ENCODE measurements at places on chromosomes 12 and 14.
A peak's percentile ranks its signal among the peaks of the same experiment; 100 is the strongest.

GRCh38 chr12:27504507-27504906 lies 19.5 kb upstream of the PPFIBP1 start:
- DNase-seq = no peak

DNA sequence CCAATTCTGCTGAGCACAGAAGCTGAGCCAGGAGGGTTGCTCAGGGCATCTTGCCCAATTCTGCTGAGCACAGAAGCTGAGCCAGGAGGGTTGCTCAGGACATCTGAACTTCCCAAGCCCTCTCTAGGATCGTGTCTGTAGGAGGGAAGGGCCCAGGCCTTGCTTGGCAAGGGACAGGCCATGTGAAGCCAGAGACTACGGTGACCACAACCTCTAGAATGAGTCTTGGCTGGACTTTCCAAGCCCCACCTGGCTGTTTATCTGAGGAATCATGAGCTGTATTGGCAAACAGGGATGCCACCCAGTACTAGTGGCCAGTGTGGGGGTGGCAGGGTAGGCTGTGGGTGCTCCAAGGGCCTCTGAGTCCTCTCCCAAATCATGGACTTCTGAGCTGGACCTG lies 7.7 kb upstream of the SERPINA6 start:
- no peak for DNase-seq

- no peak for DNase-seq
These were observed 54.3 kb downstream of the HMGA2 start for GRCh38 chr12:65878540-65878939.

DNA sequence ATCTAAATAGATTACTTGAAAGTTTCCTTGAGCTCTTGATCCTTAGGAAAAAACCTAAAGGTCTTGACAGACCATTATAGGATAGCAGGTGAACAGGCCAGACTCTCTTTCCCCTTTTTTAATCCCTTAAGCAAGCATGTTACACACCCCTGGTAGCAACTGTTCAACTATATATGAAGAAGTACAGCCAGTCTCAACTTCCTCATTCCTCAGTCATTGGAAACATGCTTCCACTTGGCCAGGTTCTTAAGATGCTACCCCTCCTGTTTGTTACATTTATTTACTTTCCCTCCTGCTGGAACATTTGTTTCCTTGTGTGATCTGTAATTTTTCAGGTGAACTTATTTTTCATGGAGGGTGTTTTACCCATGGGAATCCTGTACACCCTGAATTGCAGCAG lies 124.1 kb downstream of the ARMH4 start:
- DNase-seq = no peak

- no peak for DNase-seq
These were observed 8.7 kb downstream of the MMP17 start for GRCh38 chr12:131836714-131837397.

GRCh38 chr14:75578786-75579337 lies 442 bp downstream of the FLVCR2 start:
- DNase-seq = peak; percentile 27

DNA sequence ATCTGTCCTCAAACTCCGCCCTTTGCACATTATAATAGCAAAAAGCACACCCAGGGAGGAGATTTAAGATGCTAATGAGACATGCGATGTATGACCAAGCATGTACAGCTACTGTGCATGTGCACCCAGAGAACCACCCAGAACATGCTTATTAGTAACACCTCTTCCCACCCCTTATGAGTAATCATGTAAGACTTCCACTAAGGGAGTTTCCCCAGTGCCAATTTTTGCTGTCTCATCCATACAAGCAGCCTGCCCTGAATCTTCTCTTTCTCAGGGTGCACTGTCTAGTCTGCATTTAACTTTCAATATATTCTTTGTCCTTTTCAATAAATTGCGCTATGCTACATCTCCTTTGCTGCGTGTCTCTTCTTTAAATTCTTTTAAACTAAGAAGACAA lies 830.0 kb upstream of the NOVA1 start:
- DNase-seq = no peak

- no peak for DNase-seq
These were observed 49.9 kb downstream of the IFNG start for GRCh38 chr12:68109444-68110217.

- DNase-seq = peak; percentile 42
These were observed 449.5 kb downstream of the BCAT1 start for GRCh38 chr12:24499151-24500146.

DNA sequence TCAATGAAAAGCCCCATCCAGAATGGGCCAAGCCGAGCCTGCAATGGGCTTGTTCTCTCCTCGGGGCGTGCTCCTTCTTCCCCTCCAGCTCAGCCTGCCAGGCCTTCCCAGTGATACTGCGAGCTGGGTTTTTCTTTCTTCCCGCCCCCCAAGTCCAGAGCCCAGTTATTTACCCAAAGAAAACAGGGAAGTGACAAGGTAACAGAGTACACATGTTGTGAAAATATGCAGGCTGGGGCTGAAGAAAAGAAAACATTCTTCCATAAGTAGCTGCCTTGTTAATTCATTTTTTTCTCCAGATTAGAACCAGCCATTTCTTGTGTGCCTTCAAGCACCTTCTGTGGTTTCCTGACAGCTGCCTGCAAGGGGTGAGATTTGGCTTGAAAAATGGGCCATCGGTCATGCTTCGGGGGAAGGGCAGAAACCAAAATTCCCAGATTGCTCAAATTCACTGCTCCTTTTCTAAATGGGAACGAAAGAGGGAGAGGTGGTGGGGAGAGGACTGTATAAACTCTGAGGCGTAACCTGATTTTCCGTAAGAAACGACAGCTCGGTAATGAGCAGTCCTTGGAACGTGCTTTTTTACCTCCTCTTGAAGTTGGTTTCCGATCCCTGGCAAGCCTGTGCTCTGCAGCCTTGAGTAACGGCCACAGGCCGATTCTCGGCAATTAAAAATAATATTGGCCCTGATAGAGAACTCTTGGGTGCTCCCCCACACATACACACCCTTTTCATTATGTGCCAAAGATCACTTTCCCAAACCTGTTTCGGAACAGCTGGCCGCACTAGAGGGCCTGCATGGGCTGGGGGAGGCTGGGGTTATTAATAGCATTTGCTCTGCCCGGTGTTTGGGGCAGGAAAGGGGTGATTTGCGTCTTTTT lies 229.4 kb downstream of the ZFP36L1 start:
- DNase-seq = no peak

DNA sequence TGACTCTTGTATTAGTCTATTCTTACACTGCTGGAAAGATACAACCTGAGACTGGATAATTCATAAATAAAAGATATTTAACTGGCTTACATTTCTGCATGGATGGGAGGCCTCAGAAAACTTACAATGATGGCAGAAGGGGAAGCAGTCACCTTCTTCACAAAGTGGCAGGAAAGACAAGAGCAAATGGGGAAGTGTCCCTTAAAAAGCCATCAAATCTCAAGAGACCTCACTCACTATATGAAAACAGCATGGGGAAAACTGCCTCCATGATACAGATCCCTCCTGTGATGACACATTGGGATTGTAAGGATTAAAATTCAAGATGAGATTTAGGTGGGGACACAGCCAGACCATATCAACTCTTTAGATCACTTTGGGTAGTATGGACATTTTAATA lies 83.7 kb downstream of the TMTC3 start:
- no peak for DNase-seq

DNA sequence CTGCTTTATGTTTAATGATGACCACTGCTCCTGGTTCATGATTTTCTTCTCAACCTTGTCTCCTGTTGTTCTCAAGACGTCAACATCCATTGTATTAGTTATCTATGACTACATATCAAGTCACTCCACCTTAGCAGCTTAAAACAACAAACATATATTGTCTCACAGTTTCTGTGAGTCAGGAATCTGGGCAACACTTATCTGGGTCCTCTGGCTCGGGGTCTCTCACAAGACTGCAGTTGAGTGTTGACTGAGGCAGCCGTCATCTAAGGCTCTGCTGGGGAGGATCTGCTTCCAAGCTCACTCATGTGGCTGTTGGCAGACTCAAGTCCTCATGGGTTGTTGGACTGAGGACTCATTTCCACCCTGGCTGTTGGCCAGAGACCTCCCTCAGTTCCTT lies 27.3 kb upstream of the FRS2 start:
- DNase-seq = peak; percentile 60

DNA sequence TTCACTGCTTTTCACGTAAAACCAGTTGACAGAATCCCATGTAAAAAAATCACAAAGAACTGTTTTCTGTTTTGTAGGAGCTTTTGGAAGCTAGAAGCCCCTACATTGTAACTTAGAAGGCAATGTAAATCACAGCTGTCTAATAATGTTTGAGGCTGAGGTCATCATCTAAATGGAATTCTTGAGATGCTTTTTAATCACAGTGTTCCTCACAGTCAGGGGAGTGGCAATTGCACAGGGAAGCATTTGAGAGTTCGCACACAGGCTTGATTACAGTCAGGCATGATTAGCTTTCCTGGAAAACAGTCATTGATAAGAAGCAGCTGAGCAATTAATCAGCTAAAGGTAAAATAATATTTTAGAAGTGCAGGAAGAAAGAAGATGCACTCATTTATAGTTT lies 2.9 kb downstream of the SLC17A8 start:
- no peak for DNase-seq

DNA sequence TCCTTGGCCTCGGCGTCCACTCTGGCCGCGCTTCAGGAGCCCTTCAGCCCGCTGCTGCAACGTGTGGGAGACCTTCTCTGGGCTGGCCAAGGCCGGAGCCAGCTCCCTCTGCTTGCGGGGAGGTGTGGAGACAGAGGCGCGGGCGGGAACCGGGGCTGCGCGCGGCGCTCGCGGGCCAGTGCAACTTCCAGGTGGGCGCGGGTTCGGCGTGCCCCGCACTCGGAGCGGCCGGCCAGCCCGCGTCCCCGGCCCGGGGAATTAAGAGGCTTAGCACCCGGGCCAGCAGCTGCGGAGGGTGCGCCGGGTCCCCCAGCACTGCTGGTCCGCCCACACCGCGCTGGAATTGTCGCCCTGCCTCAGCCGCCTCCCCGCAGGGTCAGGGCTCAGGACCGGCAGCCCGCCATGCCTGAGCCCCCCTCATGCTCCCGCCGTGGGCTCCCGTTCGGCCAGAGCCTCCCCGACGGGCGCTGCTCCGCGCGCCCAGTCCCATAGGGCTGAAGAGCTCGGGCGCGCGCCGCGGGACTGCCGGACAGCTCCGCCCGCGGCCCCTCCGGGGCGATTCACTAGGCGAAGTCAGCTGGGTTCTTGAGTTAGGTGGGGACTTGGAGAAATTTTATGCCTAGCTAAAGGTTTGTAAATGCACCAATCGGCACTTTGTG lies 673.9 kb downstream of the SLC16A7 start:
- no peak for DNase-seq

DNA sequence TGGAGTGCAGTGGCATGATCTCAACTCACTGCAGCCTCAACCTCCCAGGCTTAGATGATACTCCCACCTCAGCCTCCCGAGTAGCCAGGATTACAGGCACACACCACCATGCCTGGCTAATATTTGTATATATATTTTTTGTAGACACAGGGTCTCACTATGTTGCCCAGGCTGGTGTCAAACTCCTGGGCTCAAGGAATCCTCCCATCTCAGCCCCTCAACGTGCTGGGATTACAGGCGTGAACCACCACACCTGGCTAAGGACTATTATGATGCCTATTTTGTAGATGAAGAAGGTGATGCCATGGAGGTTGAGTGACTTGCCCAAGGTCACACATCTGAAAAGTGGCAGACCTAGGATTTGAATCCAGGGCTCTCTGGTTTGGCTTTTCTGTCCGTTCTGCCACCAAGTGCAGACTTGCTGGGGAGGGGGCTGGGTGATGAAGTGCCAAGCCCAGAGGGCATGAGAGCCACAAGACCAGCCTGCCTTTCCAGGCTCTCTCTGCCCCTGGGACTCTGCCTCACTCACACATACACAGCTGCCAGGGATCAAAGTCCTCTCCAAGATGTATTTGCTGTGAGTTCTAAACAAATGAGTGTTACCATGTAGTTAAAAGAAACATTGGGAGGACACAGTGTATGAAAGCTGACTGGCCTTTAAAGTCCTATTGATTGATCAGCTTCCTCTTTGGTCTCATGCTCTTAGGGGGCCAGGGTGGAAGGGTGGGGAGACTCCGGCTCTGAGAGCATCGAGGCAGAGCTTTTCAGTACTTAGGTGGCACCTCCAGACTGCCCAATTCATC lies 21.3 kb upstream of the RBM19 start:
- DNase-seq = no peak

DNA sequence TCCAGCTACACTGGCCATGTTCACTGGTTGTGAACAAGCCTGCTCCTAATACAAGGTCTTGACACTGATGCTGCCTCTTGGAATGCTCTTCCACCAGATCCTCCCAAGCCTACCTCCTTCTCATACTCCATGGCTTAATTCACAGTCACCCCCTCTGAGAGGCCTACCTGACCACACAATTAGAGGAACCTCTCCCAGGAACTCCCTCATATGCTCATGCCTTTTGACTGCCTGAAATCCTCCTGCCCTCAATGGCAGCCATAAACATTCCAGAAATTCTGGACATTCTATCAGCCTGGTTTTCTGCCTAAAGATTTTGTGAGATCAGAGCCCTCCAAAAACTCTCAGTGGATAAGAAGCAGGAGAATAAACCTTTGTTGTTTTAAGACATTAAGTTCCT lies 340.2 kb downstream of the C12orf75 start:
- DNase-seq = no peak

DNA sequence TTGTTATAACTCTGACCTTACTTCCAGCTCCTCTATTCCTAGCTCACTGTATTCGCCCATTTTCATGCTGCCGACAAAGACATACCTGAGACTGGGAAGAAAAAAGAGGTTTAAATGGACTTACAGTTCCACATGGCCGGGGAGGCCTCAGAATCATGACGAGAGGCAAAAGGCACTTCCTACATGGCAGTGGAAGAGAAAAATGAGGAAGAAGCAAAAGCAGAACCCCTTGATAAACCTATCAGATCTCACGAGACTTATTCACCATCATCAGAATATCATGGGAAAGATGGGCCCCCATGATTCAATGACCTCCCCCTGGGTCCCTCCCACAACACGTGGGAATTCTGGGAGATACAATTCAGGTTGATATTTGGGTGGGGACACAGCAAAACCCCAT lies 14.5 kb upstream of the PHC1 start:
- DNase-seq = no peak

DNA sequence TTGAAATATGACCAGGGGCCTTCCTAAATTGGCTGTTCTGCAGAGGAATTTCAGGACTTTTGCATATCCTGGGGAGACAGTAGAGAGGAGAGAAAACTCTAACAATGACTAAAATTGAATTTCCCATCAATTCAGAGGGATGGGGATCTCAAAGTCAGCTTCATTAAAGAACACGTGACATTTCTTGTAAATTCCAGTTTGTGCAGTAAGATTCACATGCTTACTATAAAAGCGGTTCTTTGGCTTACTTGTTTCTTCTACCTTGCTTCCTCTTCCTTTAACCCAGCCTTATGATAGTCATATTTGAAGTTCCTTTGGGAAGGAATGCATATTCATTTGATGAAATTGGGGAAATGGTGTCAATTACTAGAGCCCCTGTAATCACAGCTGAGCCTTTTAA lies 143.7 kb upstream of the GZMB start:
- no peak for DNase-seq

Data from brain microvascular endothelial cell (primary cell).